ENCODE measurements at places on chromosomes 1 and 21.

GRCh38 chr1:39153684-39154083 is 50.8 kb upstream of the MACF1 start:
- no peak for DNase-seq

DNA sequence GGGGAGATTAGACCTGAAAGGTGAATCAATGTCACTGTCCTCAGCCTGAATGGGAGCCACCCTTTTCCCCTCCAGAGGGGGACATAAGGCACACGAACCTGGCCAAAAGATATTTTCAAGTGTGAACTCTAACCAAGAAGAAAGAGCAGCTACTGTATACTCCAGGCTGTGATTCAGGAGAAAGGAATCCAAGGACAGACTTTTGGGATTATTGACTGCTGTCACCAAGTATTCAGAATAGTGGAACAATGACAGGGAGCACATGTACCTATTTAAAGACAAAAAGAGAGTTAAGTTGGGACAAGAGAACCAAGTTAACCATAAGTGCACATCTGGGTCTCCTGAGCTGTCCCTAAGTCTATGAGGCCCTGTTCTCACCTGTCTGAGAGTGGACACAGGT is 2.4 kb downstream of the ICMT start:
- DNase-seq, result no peak

GRCh38 chr1:67683766-67684525 is 1.1 kb upstream of the GADD45A start:
- no peak for DNase-seq

- no peak for DNase-seq
Observed at GRCh38 chr1:205798577-205798976, 14.4 kb downstream of the SLC41A1 start.

GRCh38 chr1:107795441-107795840 is 169.5 kb downstream of the VAV3 start:
- DNase-seq, result no peak

GRCh38 chr1:43719063-43719462 is 11.7 kb downstream of the ST3GAL3 start:
- DNase-seq, result no peak

GRCh38 chr1:155008015-155008941 is 5.7 kb downstream of the ZBTB7B start:
- DNase-seq, result peak; percentile 89

- DNase-seq, result no peak
Observed at GRCh38 chr1:57222801-57223200, 201.1 kb downstream of the DAB1 start.

GRCh38 chr1:80250573-80251168 is 1244.1 kb upstream of the ADGRL4 start:
- no peak for DNase-seq

DNA sequence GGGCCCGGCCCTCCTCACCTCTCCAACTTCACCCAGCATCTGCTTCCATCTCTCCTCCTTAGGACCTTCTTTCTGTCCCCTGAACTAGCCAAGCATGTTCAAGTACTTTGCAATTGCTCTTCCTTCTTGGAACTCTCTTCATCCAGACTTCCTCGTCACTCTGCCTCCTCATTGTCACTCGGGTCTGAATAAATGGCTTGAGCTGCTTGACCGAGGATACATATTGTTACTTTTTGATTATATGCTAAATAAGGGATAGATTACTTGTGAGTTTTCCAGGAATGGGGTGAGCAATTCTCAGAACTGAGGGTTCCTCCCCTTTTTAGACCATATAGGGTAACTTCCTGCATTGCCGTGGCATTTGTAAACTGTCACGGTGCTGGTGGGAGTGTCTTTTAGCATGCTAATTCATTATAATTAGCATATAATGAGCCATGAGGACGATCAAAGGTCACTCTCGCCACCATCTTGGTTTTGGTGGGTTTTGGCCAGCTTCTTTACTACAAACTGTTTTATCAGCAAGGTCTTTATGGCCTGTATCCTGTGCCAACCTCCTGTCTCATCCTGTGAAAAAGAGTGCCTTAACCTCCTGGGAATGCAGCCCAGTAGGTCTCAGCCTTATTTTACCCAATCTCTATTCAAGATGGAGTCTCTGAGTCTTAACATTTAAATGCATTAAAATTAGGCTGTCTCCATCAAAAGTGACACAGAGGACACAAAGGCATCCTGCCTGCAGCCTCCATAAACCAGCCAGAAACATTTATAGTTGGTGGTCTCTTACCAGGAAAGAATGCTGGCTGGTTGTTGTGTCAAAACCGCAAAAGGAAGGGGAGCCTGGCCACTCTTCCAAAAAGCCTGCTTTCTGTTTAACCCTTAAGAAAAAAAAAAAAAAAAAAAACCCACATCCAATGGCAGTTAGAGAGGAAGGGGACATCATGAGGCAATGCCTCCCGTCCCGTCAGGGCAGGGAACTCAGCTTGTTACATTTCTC is 179.3 kb downstream of the KAZN start:
- DNase-seq, result no peak

GRCh38 chr1:44826375-44827196 is 16.5 kb downstream of the PTCH2 start:
- DNase-seq, result no peak

All from stimulated activated CD4-positive, alpha-beta T cell treated with anti-CD3 and anti-CD28 coated beads, Interleukin-1b, Interleukin-23, amount 100 ng/mL, for 24 hours (primary cell).